ENCODE measurements at places on chromosomes 4 and X.
A peak's percentile ranks its signal among the peaks of the same experiment; 100 is the strongest.

DNA sequence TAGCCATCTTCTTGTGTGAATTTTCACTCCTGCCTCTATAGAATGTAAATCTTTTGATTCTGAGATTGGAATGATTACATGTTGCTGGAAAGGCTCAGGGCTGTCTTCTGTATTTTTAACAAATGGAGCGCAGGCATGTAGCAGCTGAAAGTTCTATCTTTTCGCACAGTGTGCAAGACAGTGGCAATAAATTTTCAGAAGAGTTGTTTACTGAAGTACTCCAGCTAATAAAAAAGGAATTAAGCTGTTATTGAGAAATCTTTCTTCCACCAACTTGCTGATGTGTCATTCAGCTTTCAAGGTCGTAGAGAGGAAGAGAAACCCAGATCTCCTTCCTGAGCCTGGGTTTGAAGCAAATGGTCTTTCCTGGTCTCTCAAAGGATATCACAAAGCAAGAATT is 122.0 kb upstream of the PUDP start:
- no peak for DNase-seq

GRCh38 chr4:133156556-133156955 is 7.5 kb downstream of the PCDH10 start:
- no peak for DNase-seq

- no peak for DNase-seq
These were observed 3.2 kb downstream of the KDR start for GRCh38 chr4:55122235-55122634.

GRCh38 chr4:108370291-108371141 is 201.8 kb upstream of the LEF1 start:
- DNase-seq = peak; percentile 22

GRCh38 chr4:176611381-176611780 is 181.3 kb downstream of the VEGFC start:
- DNase-seq = no peak

Data from stimulated activated CD8-positive, alpha-beta memory T cell treated with anti-CD3 and anti-CD28 coated beads, Interleukin-2, amount 100 ng/mL, for 48 hours (primary cell).